ENCODE measurements at places on chromosomes 11 and 22.

DNA sequence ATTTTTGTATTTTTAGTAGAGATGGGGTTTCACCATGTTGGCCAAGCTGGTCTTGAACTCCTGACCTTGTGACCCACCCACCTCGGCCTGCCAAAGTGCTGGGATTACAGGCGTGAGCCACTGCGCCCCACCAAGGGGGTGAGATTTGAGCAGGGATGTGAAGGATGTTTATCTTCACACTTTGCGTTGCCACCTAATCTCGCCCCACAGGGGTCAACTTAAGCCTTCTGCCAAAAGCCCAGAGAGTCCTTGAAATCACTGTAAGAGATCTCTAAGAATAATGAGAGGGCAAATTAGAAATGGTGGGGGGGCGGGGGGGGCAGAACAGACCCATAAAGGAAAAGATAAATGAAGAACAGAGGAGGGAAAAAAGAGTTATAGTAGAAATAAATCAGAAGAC is 158.3 kb upstream of the TIMP3 start:
- no peak for DNase-seq

DNA sequence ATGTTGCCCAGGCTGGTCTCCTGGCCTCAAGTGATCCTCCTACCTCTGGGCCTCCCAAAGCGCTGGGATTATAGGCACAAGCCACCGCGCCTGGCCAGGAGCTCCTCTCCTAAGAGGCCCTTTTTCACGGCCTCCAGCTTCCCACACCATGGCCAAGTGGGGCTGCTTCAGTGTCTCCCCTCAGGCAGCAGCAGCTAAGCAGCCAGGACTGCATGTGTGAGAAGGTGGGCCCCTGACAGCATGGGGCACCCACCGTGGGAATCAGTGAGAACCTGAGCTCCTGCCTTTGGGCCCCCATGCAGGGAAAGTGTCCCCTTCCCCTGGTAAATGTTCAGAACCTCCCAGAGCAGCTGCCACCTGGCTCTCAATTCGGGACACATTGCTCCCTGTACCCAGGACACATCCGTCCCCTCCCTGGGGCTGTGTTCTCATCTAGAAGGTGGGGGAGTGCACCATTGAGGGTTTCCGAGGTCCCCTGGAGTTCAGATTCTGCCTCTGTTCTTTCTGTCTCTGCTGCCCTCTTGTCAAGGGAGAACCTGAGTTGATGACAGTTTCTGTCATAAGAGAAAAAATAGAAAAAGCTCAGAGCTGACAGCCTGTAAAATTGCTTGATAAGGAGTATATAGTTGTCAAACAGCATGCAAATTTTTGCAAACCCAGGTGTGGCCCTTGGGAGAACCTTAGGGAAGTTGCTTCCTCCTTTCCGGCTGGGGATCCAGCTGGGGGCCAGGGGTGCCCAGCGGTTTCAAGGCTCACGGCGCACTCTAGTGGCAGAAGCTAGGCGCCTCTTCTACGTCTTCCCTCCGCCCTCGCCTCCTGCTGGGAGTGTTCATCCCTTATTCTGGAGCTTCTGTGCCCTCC is 29.7 kb downstream of the FAM83F start:
- DNase-seq, result no peak

DNA sequence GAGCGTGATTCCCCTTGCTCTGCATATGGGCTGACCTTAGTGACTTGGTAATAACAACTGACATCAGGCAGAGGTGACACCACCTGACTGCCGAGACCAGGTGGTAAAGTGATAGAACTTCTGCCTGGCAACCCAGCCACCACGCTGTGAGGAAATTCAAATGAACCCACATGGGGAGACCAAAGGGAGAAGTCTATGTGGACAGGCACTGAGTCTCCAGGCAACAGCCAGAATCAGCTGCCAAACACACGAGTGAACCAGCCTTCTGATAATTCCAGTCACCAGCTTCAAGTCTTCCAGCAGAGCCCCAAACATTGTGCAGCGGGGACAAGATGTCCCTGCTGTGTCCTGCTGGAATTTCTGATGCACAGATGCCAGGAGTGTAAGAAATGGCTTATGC is 29.7 kb downstream of the SPATA19 start:
- DNase-seq, result no peak

DNA sequence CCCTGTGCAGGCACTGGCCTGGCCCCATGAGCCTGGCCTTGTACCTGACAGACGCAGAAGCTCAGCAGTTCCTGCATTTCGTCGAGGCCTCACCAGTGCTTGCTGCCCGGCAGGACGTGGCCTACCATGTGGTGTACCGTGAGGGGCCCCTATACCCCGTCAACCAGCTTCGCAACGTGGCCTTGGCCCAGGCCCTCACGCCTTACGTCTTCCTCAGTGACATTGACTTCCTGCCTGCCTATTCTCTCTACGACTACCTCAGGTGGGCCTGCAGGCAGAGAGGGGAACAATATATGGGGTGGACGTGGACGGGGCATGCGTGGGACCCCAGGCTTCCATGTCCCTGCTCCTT is 4.9 kb downstream of the LARGE2 start:
- no peak for DNase-seq

- no peak for DNase-seq
Measured at GRCh38 chr11:107140983-107141382, 122.7 kb upstream of the GUCY1A2 start.

GRCh38 chr11:60970369-60970774 is 1.1 kb upstream of the CD6 start:
- no peak for DNase-seq

DNA sequence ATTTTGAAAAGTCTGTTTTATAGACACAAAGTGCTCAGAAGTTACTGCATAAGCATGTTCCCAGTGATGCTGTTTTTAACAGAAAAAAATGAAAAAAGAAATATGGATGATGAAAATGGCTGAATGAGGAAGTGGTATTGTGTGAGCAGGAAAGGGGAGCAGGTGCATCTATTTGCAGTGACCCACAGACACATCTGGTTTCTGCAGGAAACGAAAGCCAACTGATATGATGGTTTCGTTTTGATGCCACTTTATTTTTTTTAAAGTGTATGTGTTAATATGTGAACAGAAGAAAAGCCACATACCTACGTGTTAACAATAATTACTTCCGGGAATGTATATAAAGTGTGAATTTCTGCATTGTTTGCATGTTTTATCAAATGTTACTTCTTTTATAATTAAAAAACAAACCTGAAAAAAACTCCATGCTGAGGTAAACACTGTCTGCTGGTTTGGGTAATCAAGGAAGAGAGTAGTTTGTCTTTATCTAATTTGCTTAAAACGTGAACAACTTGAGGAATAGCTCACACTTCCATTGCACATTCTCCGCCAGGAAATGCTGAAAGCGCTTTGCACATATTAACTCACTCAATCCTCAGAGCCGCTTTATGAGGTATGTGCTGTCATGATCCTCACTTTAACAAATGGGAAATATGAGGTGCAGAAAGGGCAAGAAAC is 1335.9 kb downstream of the TBC1D22A start:
- DNase-seq, result no peak

- DNase-seq, result no peak
Measured at GRCh38 chr11:6895010-6895409, 2.7 kb upstream of the OR2D2 start.
